Astrocyte (in vitro differentiated cells and primary cell): ENCODE measurements at places on chromosomes 6 and 20. TPM values are rescaled to one million over a fixed set of nuclear protein-coding genes. Genes with fewer than 3 reads are reported as not detected.
A peak's percentile ranks its signal among the peaks of the same experiment; 100 is the strongest.

DNA sequence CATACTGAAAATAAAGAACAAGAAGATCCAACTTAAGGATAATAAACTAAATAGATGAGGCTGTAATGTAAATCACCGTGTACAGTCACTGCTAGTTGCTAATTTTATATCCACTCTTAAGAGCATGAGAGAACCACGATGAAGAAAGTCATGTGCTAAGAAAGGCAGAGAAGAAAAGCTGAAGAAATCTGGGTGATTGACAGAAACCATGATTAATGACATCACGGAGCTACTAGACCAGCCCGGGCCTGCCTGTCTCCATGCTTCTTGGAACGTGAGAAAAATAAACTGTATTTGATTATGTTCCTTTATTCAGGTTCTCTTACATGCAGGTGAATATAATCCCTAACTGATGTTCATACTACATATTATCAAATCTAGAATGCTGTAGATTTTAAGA is 84.2 kb upstream of the E2F3 start:
- DNase-seq, result no peak

- DNase-seq, result no peak
Measured at GRCh38 chr6:31116661-31117385, 2.2 kb downstream of the PSORS1C1 start.

DNA sequence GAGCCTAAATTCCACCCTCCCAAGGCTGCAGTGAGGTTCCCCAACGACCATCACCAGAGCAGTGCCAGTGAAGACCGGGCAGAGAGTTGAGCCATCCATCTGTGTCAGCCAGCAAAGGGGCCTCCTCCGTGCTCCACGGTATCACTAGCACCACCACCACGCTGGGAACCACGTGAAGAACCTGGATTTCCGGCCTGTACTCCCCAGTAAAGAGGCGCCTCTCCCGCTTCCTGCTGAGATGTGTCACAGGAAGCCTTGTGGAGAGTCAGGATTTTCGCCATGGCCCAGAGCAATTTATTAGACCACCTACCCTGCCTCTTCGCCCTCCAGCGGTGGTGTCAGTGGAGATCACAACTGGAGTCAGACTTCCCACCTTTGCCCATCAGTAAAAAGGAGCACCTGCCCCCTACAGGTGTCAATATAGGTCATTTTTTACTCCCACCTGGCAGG is 28.8 kb downstream of the CPXM1 start:
- DNase-seq, result no peak

- DNase-seq, result no peak
Measured at GRCh38 chr6:20432692-20433091, 31.0 kb downstream of the E2F3 start.

- no peak for DNase-seq
Measured at GRCh38 chr6:39999006-39999867, 65.0 kb upstream of the MOCS1 start.

GRCh38 chr6:116307001-116307400 is 27.3 kb upstream of the TSPYL1 start:
- DNase-seq, result no peak

DNA sequence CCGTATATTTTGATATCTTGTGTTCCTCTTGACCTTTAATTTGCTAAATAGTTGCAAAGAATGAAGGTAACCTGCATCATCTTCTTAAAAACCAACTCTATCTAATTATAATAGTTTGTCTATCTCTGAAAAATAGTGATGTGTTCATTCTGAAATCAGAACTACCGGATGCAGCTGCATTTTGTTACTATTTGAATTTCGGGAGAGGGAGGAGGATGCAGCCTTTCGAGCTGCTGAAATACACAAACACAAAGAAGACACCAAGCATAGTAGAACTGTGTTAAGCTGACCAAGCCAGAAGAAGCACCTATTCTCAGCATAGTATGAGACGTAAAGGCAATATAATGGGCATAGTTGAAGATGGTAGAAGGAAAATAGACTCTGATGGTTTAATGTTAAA is 33.1 kb downstream of the PTPN1 start:
- DNase-seq, result no peak

DNA sequence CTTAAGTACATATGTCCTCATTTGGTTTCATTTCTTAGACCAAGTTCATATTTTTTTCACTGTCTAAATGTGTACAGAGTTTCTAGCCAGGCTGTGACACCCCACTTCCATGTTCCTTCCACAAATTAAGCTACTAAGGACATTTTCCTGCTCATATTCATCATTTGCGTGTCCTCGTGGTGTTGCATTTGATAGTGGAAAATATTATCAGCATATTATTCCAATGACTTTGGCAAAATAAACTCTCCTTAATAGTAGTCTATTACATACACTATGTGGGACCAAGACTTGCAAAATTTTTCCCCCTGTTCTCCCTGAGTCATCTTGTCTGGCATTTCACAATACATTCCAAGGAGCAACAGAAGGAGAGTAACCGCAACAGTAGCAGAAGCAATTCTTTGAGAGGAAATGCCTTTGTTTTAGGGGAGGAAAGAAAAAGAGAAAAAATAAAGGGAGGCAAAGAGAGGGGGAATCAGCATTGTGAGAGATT is 599.2 kb downstream of the COL12A1 start:
- DNase-seq, result peak; percentile 97

DNA sequence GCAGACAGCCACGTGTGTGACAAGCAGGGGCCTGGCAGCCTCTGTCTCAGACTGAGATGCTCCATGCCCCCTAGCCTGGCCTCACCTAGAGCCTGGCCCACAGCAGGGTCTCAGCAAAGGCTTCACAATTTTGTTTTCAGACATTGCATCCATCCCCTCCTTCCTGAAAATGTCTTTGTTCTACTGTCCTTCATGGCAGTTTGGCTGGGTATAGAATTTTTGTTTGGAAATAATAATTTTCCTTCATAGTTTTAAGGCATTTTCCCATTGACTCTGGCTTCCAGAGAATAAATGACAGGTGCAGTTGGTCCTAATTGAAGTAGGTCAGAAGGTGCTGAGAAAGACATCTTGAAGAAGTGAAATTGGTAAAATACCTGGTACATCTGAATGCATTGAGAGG is 216.2 kb downstream of the EYA2 start:
- DNase-seq, result no peak

GRCh38 chr20:17863577-17864292 is 104.9 kb downstream of the SNX5 start:
- DNase-seq, result peak; percentile 27

Gene RAB44
- 0.14 and 0.16 TPM in 2 replicates for total RNA-seq

GRCh38 chr6:154319231-154319858 is 37.3 kb downstream of the IPCEF1 start:
- peak; percentile 70 for DNase-seq

GRCh38 chr6:161840380-161840779 is 566.5 kb upstream of the AGPAT4 start:
- DNase-seq, result no peak

DNA sequence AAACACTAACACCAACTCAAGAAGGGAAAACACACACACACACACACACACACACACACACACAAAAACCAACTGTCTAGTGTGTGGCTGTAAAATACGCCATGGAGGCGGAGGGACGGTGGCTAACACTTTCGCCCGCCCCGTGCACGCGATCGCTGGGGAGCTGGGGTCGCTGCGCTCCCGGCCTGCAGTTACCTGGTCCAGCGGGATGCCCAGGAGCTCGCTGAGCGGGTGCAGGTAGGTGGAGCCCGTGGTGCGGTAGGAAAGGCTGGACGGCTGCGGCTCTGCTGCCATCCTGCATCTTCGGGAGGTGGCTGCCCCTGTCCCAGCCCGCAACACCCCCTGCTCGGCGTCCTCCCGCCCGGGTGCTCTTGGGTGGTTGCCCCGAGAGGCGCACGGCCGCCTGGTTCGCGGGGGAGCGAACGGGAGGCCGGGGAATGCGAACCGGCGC is 303 bp downstream of the MBOAT1 start:
- DNase-seq, result peak; percentile 36

DNA sequence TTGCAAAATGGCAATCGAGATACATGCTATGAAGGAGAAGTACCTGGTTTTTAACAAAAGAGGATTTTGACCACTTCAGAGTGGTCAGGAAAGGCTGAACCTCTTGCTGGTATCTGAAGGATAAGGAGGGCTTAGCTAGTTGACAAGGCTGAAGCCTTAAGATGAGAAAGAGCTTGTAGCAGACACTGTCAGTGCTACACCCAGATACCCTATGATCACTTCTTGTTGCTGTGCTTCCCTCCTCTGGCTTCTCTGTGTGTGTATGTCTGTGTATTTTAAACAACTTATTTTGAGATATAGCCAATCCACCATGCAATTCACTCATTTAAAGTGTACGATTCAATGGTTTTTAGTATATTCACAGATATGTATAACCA is 38.9 kb upstream of the TGM2 start:
- no peak for DNase-seq

- DNase-seq, result no peak
Measured at GRCh38 chr6:30813631-30814145, 69.3 kb upstream of the IER3 start.

DNA sequence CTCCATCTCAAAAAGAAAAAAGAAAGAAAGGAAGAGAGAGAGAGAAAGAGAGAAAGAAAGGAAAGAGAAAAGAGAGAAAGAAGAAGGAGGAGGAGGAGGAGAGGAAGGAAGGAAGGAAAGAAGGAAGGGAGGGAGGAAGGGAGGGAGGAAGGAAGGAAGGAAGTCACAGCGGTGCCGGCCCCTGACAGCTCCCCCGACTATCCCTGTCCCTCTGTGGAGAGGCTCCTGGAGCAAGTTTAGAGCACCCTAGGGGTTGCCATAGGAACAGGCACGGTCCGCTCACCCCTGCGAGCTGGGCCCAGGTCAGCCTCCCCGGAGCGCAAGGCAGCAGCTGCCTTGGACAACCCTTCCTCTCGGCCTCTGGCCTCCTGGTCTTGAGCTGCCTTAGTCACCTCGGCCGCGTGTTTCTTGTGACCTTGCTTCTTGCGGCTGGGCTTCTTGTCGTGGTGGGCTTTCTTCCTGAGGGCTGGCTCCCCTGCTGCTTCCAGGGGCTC is 6.8 kb downstream of the BNIP5 start:
- no peak for DNase-seq

DNA sequence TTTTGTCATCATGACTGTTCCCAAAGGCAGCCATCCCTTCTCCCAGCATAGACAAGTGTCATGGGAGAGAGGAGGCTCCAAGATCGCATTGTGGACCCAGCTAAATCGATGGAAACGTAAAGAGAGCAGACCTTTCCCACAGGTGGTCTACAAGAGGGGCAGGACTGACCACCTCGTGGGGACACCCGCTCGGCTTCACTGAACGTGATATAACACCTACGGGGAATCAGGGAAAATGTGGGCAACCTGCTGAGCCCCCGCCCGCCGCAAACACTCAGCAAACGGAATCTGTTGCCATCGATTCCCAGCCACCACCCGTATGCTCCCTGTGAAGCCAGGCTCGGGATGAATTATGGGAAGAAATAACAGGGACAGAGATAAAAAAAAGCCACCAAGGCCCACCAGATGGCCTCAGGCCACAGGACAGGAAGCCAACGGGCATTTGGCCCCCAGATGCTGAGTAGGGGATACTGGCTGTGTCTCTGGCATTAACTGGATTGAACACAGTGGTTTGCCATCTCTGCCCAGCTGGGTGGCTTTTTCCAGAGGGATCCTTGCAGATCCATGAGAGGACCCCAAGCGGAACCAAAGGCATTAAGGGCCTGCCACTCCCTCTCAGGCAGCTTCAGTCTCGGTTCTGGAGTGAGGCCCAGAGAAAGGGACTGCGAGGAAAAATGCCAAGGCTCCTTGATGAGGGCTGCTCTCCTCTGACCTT is 44.4 kb downstream of the BMP7 start:
- DNase-seq, result no peak

Gene TRIM15
- total RNA-seq, result not detected in 2 replicates

Gene SALL4
- 15.0 and 21.7 TPM in 2 replicates for total RNA-seq

DNA sequence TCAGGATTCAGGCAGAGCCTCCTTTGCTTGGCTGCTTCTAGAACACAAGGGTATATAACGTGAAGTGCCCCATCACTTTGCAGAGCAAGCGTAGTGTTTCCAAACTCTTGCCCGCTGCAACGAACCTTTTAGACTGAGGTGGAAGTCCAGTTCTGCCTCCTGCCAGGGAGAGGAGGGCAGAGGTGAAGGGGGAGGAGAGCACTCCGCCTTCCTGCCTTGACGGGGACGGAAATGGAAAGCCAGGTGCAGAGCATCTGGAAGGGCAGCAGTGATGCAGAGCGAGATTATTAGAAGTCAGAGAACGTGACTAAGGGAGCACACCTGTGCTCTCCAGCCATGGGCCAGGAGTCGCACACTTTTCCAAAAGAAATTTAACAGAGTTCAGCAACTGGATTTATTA is 63.4 kb downstream of the RREB1 start:
- DNase-seq, result no peak

- no peak for DNase-seq
Measured at GRCh38 chr6:149267513-149268043, 49.9 kb upstream of the TAB2 start.

DNA sequence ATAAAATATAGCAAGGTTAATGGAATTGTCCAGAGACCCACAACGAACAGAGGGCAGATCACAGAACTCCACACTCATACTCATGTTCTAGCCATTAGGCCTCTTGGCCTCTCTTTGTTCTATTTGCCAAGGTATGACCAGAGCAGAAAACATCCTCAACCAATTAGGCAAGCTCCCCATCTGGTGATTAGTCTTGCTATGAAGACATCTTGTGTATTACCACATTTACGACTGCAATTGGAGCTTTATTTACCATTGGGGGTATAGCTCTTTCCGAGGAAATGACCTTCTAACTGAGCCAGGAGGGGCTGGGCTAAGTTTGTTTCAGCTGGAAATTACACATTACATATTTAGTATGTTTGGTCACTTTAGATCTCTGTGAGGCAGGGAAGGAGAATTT is 593.9 kb downstream of the CD109 start:
- peak; percentile 39 for DNase-seq

DNA sequence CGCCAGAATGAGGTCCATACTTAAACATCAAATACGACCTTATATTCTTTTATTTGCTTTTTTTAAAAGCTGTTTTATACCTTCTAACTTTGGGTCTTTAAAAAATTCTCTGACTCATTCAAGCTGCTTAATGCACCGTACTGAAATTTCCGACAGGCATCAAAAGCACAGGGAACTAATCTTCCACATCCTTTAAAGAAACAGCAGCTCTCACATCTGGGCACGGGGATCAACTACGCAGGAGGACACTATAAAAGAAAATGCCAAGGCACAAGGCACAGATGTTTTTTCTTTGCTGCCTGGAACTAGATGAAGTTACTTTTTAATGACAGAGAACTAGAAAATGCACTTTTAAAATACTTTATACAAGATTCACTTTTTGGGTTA is 112.4 kb upstream of the ARG1 start:
- peak; percentile 11 for DNase-seq

GRCh38 chr6:112626468-112627082 is 279.4 kb downstream of the RFPL4B start:
- DNase-seq, result peak; percentile 71

Gene C6orf52
- total RNA-seq, result 2.3 and 2.9 TPM in 2 replicates
